ENCODE measurements at places on chromosomes 4 and X.

DNA sequence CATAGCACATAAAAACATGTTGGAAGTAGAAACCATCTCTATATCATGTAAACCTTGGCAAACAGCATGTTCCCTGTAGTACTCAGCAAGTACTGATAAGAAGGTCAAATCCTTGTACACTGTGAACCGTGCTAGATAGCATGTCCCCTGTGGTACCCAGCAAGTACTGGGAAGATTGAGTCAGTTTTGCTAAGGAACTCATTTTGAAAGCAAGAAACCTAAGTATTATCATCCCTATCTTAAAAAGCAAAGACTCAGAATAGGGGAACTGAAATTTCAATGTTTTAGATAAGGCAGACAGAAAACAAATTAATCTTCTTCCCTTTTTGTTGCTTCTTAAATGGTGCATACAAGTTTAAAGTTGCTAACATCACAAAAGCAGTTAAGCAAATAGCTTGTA lies 180.2 kb downstream of the RBM46 start:
- no peak for DNase-seq

DNA sequence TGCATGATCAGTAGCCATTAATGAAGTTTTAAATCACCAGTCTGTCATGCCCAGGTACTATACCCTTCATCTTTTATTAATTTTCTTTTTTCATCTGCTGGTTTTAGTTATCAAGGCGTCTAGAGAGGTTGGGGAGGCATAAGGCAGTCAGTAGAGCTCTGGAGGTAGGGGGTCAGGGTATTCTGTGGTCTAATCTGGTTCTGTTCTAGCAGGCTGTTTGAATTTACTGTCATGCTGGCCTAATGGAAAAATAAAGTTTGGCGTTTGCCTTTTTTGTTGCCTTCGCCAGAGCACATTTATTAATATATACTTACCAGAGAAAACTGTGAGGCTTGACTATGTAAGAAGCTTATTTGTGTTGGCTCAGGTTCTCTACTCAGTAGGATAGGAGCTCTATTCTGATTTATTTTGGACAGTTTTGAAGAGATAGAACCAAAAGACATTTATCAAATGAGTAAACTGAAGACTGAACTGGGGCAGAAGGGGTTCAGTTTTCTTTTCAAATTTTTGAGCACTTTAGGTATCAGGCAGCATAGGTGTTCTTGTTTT lies 46.9 kb downstream of the TMEM131L start:
- no peak for DNase-seq

DNA sequence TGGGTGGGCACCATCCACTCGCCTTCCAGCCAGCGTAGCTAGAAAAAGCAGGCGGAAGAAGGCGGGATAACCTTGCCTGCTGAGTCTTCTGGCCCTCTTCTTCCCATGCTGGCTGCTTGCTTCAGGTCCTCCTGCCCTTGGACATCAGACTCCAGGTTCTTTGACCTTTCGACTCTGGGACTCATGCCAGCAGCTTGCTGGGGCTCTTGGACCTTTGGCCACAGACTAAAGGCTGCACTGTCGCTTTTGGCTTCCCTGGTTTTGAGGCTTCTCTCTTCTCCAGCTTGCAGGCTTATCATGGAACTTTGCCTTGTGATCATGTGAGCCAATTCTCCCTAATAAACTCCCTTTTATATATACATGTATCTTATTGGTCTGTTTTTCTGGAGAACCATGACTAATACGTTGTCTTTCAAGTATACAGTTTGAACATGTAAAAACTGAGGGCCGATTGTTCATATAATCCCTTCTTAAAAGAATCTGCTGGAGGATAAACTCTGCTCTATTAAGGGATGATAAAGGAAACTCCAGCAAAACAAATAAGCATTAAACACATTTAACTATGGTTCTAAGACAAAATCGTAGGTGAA lies 116.6 kb upstream of the LCORL start:
- DNase-seq, result no peak

DNA sequence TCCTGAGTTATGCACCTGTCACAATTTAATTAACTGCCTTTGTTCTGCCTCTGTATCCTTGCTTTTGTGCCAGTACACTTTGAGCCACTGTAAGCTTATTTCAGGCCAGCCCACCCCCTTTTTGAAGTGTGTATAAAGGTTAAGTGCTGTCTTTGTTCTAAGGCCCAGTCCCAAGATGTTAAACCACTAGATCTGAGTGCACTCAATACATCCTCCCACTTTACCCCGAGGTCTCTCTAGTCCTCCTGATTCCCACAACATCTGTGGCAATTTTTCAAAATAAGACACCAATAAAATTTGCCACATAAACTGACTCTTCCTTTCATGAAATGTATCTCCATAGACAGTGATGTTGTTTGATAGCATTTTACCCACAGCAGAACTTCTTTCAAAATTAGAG lies 124.1 kb upstream of the SPIN4 start:
- DNase-seq, result no peak

DNA sequence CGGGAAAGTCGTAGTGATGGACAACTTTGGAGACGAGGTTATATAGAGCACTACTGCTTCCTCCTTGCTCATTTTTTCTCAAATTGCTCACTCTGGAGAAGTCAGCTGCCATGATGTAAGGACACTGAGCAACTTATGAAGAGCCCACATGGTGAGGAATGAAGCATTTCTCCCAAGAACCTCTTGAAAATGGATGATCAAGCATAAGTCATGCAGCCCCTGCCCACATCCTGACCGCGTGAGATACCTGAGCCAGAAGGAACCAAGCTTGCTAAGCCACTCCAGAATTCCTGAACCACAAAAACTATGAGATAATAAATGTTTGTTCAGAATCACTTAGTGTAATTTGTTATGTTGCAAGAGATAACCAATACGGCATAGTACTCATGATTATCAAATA lies 42.8 kb downstream of the PDE5A start:
- no peak for DNase-seq

GRCh38 chr4:8324640-8325239 lies 55.2 kb downstream of the HTRA3 start:
- DNase-seq, result no peak

GRCh38 chrX:10433296-10433965 lies 187.0 kb downstream of the MID1 start:
- no peak for DNase-seq

GRCh38 chr4:148065075-148065474 lies 333.2 kb downstream of the ARHGAP10 start:
- peak; percentile 70 for DNase-seq

DNA sequence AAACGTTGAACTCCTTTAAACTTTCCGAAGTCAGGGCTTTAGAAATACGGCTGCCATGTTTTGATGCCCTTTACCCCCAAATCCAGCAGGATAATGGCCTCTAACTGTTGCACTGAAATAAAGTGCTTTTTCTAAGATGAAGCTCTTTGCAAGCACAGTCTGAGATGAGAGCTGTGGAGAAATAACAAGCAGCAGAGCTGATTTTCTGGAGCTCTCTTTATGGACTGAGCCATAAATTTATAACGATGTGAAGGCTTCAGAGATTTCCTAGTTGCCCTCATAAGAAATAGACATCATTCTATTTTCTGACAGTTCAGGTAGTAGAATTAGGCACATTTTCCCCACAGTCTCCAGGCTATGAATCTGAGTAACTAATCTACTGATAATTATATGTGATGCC lies 567.3 kb downstream of the PDHA2 start:
- no peak for DNase-seq

GRCh38 chr4:134747108-134747805 lies 545.7 kb upstream of the PABPC4L start:
- no peak for DNase-seq

DNA sequence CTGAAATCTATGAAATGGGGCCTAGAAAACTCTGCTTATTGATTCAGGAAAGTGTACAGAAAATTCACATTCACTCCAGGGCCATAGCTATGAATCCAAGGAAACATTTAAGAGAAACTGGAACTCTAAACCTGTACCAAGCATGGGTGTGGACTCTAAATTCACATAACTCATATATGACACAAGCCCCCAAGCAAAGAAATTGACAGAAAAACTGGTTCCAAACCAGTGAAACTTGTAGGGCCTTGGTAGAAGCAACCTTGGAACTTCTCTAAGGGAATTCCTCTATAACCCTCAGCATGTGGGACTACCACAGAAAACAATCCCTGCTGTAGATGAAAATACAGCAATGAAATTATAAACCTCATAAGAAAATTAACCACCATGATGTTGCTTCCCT lies 106.6 kb upstream of the NRK start:
- DNase-seq, result no peak

DNA sequence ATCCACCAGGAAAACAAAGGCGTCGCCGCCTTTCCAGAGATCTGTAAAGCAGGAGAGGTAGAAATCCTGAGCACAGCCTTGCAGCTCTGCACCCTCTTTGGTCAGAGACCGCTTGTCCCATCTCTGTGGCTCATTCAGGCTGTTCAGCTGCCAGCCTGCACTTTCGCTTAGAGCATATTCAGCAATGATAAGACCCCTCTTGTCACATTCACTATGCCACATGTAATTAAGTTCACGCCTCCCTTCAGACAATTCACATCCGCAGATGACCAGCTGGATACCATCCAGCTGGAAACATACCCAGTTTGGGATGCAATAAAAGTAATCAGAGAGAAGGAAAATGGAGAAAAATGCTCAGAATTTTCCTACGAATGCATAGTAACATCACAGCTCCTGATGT lies 335.4 kb downstream of the UNC5C start:
- peak; percentile 66 for DNase-seq

- DNase-seq, result no peak
Measured at GRCh38 chr4:126906466-126906865, 726.3 kb upstream of the INTU start.

DNA sequence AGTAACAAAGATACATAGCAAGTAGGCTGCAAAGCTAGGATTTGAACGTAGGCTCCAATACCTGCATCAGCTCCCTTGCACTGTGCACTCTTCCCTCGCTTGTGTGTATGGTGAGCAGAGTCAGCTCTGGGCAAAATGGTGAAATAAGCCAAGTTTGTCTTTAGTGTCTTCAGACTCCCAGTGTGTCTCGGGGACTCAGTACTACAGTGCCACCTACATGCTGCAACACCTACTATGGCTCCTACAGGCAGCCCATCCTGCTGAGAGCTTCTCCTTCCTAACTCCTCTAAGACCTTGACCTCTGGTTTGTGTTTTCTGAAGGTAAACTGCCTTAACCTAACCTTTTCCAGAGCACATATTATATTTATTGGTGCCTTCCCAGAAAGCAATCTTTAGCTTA lies 42.5 kb downstream of the RTL9 start:
- no peak for DNase-seq

DNA sequence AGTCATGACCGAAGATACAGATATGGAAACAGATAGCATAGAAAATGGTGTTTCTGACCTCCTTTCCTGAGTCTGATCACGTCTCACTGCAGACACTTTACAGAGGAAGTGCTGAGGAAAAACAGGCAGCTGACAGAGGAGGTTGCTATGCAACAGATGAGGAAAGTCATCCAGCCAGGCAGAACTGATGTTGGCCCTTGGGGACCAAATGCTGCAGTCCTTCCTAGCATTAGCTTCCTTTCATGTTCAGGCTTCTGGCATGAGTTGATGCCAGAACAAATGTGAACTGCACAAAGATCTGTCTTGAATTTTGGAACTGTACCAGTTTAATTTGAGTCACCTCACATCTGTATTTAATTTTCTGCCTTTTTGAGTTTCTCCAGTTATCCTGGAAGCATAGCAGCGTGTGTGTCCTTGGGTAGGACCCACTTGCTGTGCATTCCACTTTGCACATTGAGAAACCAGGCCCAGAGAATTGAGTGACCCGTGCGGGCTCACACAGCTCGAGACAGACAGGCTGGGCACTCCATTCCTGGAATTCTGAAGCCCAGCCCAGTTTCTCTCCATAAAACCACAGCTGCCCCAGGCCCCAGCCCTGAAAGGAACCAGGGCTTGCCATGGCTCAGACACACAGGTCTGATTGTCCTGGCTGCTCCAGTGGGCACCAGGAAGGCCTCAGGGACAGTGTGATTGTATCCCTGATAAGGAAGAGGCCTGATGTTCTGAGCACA lies 1.4 kb upstream of the MAGED1 start:
- peak; percentile 65 for DNase-seq

DNA sequence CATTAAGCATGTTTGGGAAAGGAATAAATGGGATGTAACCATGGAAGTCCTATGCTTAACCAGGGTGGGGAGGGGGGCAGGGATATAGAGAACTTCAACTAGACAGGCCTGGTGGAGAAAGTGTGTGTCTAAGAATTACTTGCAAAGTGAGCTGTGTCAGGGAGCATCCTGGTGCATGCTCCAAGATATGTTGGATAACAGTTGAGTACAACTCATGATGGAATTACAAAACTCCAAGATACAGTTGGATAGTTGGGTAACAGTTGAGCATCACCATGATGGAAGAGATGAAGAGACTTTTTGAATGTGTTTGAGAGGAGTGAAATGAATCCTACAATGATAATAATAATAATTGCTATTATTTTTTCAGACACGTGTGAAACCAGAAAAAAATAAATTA lies 26.1 kb upstream of the ACSL1 start:
- DNase-seq, result no peak

GRCh38 chr4:153137159-153137558 lies 67.1 kb upstream of the TRIM2 start:
- DNase-seq, result no peak

GRCh38 chrX:153827903-153828302 lies 2.4 kb downstream of the PDZD4 start:
- DNase-seq, result no peak

DNA sequence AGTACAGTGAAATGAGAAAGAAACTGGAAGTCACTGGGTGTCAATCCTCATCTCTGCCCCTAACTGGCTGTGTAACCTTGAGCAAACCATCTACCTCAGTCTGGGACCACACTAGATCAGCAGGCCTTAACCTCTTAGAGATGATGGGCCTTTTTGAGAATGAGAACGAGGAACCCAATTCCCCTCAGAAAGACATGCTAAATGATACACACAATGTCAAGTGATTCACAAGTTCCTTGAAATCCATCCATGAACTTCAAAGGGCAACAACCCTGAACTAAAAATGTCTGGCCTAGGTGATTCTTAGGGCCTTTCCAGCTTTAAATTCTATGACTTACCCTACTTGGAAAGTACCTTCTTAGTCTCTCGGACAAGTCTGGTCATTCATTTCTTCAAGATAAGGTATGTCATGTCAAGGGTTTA lies 47.4 kb downstream of the ACSL4 start:
- no peak for DNase-seq

- no peak for DNase-seq
Measured at GRCh38 chrX:80765220-80765625, 44.5 kb downstream of the BRWD3 start.

- DNase-seq, result no peak
Measured at GRCh38 chrX:23235051-23235450, 99.6 kb upstream of the PTCHD1 start.

- no peak for DNase-seq
Measured at GRCh38 chr4:29005838-29006237, 1714.3 kb upstream of the PCDH7 start.

DNA sequence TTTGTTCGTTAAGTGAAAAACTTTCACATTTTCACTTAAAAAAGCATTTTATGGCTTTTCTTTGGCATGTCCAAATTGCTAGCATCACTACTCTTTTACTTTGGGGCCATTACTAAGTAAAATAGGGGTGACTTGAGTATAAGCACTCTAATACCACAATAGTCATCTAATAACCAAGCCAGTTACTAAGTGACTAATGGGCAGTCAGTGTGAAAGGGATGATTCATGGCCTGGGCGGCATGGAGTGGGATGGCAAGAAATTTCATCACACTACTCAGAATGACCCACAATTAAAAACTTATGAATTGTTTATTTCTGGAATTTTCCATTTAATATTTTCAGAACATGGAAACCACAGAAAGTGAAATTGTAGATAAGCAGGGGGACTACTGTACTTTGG lies 60.9 kb downstream of the BMP15 start:
- no peak for DNase-seq
